Substantia nigra (tissue), 51 donors: ENCODE measurements at places on chromosomes 5 and 9.

- no peak for DNase-seq
Measured at GRCh38 chr9:131181091-131181681, 55.8 kb downstream of the NUP214 start.

DNA sequence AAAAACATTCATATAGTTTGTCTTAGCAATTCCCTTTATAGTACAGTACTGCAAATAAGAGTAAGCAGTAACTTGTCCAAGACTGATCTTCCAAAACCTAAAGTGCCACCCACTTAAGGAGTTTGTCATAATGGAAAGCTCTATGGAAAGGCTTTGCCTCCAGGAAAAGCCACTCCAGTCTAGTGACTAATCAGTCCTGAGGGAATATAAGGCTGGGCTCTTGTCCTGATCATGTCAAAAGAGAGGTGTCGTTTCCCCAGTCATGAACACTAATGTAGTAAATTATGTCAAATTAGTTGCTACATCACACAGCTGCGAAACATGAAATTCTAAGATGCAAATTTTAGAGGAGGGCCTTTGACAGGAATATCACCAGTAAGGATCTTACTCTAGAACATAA lies 271.6 kb downstream of the GABRB2 start:
- DNase-seq: no peak

DNA sequence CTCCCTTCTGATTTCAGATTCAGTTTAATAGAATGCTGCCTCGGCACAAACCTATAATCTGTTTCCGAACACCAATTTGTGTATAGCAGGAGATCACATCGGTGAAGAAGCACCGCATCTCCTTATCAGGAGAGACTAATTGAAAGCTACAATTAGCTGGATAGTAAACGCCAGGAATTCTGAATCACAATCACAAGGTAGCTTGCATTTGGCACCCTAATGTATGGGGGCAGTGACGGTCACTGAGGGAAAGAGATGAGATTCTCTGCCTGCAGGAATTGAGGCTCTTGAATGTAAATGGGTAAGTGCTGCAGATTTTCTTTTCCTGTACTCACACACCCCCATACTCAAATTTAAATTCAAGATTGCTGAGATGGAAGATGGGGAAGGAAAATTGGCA lies 373.6 kb upstream of the ZNF608 start:
- no peak for DNase-seq

- no peak for DNase-seq
Measured at GRCh38 chr5:156755421-156756087, 94.5 kb upstream of the PPP1R2B start.
